Caudate nucleus (tissue), 63 donors: ENCODE measurements at places on chromosomes 12 and 14.

GRCh38 chr14:31933716-31934115, 143.4 kb upstream of the ARHGAP5 start:
- no peak for DNase-seq

- DNase-seq: no peak
Observed at GRCh38 chr12:19220852-19221466, 91.4 kb downstream of the PLEKHA5 start.

DNA sequence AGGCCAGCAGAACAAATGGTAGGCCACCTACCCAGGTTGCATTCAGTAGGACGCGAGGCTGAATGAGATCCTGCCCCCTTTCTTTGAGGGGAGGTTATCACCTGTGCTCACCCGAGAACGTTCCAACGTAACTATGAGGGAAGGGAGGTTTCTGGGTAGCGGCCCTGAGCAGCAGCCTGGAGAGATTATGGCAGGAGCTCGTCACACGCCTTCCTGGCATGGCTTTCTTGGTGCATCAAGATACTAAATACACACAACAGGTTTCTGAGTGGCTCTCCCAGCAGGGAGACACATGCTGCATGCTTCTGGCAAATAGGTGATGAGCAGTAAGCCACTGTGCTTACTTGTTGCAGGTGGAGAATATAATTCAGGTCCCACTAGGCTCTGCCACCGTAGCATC, 147.7 kb downstream of the CALM1 start:
- DNase-seq: no peak

- DNase-seq: no peak
Observed at GRCh38 chr14:72653026-72653425, 240.9 kb downstream of the DPF3 start.

GRCh38 chr12:104249017-104249416, 33.4 kb downstream of the TXNRD1 start:
- DNase-seq: no peak
